Upper lobe of right lung (tissue), 1 donor: ENCODE measurements at places on chromosomes 12 and 14.
A peak's percentile ranks its signal among the peaks of the same experiment; 100 is the strongest.

- peak; percentile 77 for DNase-seq
Measured at GRCh38 chr12:62934239-62934798, 631 bp downstream of the PPM1H start.

DNA sequence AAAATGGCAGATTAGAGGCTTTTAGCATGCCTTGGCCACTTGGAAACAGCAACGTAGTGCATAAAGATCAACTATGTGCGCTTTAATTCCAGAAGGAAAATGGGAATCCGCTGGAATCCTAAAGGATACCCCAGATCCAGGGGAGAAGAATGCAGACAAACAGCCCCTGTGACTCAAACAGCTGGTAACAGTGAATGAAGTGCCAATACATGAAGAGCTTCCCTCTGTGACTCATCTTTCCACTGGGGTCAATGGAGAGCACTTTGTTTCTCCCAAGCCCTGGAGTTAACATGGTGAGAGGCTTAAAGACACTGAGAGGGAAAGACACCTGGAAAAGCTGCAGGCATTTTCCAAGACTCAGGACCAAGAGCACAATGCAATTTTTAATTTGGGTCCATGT is 263.1 kb downstream of the CEP128 start:
- DNase-seq = no peak

DNA sequence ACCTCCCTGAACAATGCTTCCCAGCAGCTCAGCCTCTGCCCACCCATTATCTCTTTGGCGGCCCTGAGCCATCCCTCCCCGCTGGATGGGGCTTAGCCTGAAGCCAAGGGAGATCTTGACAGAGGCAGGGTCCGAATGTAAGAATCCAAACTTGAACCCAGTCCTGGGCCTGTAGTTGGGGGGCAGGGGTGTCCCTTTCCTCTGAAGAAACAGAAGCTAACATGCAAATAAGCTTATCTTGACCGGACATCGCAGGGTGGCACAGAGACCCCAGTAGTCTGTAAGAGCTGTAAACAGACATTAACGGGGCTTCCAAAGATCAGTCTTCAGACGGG is 6.0 kb downstream of the DLK1 start:
- no peak for DNase-seq

DNA sequence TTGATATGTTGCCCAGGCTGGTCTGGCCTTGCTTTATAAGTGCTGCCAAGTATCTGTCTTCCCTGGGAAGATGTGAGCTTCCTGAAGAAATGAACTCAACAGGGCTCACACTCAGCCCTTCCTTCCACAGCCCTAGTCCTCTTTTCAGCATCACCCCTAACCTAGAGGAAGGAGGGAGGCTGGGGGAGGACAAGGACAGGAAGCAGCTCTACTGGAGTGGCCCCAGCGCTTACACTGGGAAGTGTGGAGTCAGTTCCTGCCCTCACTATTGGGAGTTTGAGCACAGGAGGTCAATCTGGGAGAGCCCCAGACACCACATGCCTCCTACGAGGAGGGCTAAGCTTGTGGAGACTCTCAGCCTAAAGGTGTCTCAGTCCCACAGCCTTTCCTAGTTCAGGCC is 16.8 kb downstream of the GALNT6 start:
- no peak for DNase-seq

- no peak for DNase-seq
Measured at GRCh38 chr14:32635061-32635719, 303.5 kb upstream of the NPAS3 start.

- no peak for DNase-seq
Measured at GRCh38 chr14:34098045-34098984, 147.4 kb upstream of the EGLN3 start.

- no peak for DNase-seq
Measured at GRCh38 chr12:22284871-22285270, 49.6 kb downstream of the ST8SIA1 start.

- no peak for DNase-seq
Measured at GRCh38 chr12:109873653-109874052, 6.7 kb downstream of the GLTP start.
